T-helper 22 cell (primary cell): ENCODE measurements at places on chromosomes 5 and 9.
A peak's percentile ranks its signal among the peaks of the same experiment; 100 is the strongest.

- DNase-seq, result peak; percentile 66
Measured at GRCh38 chr5:55172937-55173686, at the start of gene CDC20B. CDC20B (minus strand) TSS chr5:55173177; CDS start chr5:55173000, 177 bp downstream.

DNA sequence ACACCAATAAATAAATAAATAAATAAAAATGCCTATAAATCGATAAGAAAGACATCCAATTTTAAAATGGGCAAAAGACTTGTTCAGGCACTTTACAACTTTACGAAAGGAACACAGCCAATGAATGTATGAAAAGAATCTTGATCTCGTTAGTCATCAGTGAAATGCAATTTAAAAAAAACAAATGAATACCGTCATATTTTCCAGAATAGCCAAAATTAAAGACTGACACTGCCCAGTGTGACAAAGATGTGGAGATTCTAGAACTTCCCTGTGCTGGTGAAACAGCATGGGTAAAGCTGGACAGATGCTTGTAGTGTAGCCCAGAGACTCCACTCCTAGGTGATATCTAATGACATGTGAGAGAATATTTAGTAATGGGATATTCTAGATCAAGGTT lies 127.1 kb downstream of the GOLPH3 start:
- no peak for DNase-seq

GRCh38 chr5:457195-457961 lies 14.4 kb downstream of the EXOC3 start:
- DNase-seq, result no peak

DNA sequence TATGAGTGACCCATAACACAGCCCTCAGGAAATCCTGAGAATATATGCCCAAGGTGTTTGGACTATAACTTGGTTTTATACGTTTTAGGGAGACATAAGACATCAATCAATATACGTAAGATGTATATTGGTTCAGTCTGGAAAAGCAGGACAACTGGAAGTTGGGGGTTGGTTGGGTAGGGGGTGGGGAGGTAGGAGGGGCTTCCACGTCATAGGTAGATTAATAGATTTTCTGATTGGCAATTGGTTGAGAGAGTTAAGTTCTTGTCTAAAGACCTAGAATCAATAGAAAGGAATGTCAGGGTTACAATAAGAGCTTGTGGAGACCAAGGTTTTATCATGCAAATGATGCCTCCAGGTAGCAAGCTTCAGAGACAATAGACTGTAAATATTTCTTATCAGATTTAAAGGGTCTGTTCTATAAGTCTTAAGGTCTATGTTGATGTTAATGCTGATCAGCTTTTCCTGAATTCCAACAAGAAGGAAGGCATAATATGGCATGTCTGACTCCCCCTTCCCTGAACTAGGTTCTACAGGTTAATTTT lies 2267.7 kb upstream of the ACO1 start:
- no peak for DNase-seq
